ENCODE measurements at places on chromosomes 3 and 15.

DNA sequence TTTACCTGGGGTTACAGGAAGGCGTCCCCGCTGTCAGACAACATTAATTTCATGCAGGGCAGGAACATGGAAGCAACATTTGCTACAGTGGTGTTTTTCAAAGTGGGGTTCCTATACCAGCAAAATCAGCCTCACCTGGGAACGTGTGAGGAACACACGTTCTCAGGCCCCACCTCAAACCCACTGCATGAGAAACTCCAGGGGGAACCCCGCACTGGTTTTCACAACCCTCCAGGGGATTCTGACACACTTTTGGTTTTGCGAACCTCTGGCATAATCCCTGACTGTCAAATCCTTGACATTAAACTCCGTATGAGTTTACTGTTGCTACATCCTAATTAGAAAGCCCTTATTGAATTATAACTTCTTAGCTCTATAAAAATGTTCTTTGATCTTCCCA is 127.7 kb downstream of the LRRK1 start:
- no peak for DNase-seq

- no peak for DNase-seq
These were observed 248.9 kb downstream of the THSD4 start for GRCh38 chr15:71364117-71364584.

- no peak for DNase-seq
These were observed 15.7 kb downstream of the GOLIM4 start for GRCh38 chr3:168080022-168080421.

DNA sequence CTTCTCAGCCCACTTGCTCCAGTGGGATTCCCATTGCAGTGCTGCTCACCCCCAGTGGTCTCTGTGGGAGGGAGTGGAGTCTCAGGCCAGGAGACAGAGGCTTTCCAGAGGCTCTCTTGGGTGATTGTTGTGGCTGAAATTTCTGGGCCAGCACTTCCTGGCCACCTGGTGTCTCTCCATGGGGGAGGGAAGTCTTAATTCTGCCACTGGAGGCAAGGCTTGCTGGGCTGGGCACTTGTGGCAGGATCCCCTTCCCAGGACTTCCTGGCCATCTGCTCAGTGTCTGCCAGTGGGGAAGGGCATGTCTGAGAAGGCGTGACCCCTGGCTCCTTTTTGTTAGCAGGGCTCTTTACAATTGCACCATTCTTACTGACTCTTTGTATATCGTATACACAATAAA is 351.8 kb downstream of the GABRB3 start:
- DNase-seq = no peak

GRCh38 chr3:89405176-89405575 is 297.8 kb downstream of the EPHA3 start:
- no peak for DNase-seq

DNA sequence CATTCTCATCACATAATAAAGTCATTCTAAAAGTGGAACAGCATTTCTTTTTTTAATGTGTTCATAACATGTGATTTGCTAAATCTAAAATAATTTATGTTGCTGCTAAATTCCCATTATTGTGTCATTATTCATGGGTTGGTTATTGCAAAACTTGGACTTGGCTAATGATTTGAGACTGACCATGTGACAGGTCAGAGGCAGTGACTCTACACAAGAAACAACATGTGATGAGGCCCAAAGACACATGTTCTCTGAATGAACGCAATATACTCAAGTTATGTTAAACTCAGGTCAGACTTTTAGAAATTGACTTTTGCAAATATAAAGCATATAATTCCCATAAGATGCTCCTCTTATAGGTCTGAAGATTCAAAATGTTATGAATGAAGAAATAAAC is 566.1 kb downstream of the TBL1XR1 start:
- no peak for DNase-seq

DNA sequence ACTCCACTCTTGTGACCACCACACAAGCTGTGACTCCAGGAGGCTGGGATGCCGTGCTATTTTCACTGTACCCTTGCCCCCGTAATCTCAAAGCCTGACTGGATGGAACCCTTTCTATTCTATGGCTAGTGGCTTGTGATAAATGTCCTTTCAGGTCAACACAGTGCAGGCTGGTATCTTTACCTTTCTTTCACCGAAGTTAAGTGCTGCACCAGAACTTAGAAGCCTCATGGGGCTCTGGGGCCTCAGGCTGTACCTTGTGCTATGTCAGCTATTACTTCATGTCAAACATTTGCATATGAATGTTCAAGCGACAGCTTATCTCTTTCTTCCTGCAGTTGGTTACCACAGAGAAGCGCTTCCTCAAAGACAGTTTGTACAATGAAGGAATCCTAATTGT is 66.8 kb downstream of the RPL39L start:
- DNase-seq = no peak

DNA sequence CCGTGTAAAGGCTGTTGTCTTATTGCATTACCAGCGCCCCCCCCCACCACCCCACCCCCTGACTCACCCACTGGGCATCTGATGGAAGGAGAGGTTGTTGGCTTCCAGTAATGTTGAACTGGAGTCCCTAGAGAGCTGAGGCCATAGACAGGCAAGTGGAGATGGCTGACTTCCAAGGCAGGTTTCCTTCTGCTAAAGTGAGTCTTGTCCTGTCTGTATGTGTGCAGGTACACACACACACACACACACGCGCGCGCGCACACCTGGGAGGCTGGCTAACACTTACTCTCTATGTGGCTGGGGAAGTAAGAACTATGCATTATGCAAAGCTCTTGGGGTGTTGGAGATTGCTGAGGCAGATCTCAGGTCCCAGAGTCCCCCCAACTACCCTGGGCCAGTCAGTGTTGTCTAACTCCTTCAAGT is 1.6 kb upstream of the KY start:
- DNase-seq = no peak

DNA sequence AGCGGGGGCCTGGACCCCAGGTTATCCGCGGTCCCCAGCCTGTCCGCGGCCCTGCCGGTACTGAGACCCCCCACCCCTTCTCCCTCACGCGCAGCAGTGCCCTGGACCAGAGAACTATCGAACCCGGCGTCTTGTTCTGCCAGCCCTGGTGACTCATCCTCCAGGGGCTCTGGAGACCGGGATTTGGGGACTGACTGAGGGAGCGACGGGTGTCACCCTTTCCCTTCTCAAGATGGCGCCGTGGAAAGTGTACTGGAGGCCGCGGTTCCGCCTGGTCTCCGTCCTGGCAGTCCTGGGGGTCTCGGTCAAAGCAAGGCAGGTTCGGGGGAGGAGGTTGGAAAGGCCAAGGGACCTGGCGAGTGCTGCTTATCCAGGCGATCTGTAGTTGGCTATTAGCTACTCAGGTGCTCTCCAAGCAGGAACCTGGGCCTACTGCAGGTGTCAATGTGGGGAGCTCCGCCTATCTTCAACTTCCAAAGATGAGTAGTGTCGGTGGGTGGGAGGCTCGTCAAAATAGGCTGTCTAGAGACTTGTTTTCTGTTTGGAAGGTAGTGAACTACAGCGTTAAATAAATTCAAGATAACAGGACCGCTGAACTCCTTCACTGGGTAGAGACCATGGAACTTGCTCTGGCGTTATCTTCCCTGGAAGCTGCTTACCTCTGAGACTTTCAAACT is 790 bp downstream of the RAB5A start:
- no peak for DNase-seq

- DNase-seq = peak; percentile 56
These were observed 574 bp downstream of the NGRN start for GRCh38 chr15:90266061-90266431.

All from SW 1271 (cell line).